ENCODE measurements at places on chromosomes 12 and 14.

DNA sequence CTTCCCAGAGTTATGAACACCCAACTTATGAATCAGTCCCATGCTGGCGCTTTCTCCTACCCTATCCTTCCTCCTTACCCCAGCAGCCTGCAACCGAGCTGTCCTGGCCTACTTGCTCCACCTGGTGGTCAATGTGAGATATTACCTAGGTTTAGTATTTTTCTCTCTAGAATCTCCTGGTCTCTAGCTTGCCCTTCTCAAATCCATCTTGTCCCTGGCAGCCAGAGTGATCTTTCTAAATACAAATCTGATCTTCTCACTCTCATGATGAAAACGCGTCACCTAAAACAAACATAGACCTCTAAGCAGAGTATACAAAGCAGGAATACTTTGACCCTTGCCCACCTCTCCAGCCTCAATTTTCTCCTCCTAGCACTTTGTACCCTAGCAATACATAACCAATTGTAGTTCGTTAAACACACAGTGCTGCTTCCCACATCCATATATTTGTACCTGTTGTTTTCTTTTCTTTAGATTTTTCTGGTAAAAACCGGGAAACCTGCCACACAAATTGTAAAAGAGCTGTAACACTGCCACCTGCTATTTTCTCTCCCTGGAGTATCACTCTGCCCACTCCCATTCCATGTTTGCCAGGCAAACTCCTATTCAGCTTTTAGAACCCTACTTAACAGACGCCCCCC is 20.0 kb upstream of the TCP11L2 start:
- peak; percentile 55 for DNase-seq

DNA sequence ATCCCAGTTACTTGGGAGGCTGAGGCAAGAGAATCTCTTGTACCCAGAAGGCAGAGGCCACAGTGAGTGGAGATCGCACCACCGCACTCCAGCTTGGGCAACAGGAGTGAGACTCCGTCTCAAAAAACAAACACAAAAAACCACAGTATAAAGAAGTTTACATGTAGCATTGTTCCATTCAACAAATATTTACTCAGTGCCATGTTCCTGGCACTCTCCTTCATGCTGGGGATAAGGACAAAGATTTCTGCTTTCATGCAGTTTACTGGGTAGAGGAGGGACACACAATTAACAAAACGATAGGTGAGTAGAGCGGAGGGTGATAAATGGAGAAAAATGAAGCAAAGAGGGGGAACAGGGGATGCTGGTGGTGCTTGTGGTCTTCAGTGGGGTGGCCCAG is 68.2 kb upstream of the OVCH1 start:
- no peak for DNase-seq

DNA sequence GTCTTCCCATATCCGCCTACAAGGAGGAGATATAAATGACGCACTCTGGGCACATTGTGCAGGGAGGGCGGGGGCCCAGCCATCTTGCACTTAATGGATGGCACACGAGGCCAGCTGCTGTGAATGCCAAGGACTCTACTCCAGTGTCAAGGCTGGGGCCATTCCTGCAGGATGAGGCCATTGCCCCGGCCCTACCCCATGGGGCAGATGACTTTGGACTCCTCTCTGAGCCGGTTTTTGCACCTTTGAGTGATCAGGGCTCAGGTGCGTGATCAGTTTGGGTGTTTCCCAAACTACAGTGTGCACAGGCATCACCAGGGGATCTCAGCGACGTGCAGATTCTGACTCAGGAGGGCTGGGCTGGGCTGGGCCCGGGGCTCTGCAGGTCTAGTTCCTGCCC is 16.1 kb downstream of the MMAB start:
- DNase-seq, result no peak

DNA sequence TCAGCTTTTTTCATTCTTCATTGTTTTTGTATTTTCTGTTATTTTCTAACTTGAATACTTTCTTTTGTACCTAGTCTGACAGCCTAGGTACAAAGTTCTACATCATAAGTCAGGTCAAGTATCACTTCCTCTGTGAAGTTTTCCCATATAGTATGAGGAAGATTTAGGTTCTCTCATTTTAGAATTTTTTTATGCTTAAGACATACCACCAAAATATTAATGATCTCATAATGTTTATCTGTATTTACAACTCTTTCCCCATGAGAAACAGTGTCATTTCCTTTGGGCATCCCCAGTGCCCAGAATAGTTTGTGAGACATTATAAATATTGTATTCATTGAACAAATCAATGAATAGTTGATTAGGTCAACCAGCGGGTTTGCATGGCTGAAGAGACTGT is 3.1 kb upstream of the ATF7IP start:
- DNase-seq, result no peak

DNA sequence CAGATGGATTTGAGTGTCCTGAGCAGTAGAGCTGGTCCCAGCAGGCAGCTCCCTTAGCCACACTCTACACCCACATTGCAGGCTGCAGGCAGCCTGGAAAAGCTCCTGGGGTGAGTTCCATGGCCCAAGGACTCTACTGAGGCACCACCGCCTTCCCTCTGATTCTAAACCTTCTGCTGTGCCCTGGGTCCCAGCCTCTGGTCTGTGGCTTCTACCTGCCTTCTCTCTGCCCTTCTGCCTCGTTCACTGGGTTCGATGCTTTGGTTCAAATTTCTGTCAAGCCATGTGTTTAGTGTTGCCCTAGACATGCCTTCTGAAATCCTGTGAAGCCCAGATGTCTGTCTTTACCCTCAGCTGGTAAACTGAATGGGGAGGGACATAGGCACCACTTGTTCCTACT is 1.5 kb upstream of the FGF6 start:
- DNase-seq, result no peak

DNA sequence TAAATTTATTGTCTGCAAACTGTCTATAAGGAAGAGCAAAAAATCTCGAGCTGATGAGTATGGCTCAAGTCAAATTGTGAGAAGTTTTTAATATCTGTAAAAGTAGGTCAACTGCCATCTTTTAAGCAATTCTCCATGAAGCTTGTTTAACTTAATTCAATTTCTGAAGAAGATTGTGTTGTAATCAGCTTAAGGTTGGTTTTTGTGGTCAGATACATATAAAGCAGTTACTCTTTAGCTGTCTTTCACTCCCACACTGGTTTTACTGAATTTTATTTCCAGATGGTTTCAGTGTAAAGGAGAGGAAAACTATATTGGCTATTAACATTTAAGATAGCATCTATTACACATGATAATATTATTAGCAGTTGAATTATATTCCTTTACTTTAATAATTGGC is 1165.1 kb downstream of the SLC16A7 start:
- DNase-seq, result no peak

GRCh38 chr12:15811214-15812127 is 22.3 kb upstream of the EPS8 start:
- DNase-seq, result no peak
